Upper lobe of right lung (tissue), 1 donor: ENCODE measurements at places on chromosomes 5 and 9. TPM values are rescaled to one million over a fixed set of nuclear protein-coding genes. Genes with fewer than 3 reads are reported as not detected.

- DNase-seq: no peak
These were observed 39.5 kb upstream of the PHF2 start for GRCh38 chr9:93536874-93537273.

GRCh38 chr9:127961613-127962155 lies 19.1 kb downstream of the EEIG1 start:
- no peak for DNase-seq

The SLCO4C1 gene
- 36.9 TPM for total RNA-seq

The NR4A3 gene
- 3.8 TPM for total RNA-seq

DNA sequence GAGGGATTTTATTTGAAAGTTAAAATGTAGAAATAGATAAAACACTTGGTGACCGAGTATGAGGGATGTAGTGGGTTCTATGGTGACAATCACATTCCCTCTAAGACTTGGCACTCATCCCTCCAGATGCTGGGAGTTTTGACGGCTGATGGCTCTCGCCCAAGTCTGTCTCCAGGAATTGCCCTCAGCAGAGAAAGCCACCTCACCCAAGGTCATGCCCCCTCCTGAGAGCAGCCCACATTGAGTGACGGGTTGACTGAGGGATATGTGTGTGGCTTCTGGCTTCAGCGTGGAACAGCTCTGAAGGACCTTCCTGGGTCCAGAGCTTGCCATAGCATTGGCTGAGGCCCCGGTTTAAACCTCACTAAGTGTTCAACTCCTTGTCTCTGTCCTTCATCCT lies 19.4 kb downstream of the CAVIN4 start:
- DNase-seq: no peak

DNA sequence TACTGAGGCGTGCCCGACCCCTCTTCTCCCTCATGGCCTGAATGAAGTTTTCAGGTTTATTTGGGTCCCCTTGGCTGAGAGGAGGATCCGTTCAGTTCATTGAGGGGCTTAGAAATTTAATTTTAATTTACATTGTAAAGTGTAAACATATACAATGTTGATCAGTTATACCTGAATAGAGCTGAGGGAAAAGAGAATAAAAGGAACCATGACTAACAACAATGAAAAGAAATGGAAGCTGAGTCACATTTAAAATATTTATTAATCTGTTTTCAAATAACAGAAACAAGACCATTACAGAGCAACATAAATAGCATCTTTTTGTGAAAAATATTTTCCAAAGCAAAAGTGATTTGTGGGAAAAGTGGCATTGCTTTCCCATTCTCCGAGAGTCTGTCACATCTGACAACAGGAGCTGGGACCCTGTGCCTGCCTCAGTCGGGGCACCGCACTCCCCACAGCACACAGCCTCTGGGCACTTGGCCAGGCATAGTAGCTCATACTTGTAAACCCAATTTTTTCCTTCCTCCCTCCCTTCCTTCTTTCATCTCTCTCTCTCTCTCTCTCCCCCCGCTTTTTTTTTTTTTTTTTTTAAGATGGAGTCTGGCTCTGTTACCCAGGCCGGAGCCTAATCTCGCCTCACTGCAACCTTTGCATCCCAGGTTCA lies 28.7 kb downstream of the PROP1 start:
- DNase-seq: no peak

- DNase-seq: no peak
These were observed 8.1 kb downstream of the HBEGF start for GRCh38 chr5:140338336-140338735.

DNA sequence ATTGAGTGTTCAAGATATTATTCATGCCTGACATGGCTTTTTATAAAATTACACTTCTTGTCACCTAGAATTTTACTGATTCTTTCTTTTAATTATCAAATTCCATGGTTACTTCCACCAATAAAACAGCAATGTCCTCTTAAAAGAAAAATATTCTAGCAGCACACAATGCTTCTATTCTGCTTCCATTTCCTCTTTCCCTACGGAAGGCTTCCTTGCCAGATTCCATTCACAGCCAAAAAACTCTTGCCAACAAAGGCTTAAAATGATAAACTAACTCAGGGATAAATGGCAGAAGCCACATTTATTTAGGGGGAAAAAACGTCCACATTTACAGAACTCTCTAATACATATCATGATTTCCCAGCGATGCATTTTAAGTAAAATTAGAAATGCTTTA lies 111.6 kb downstream of the CTNND2 start:
- no peak for DNase-seq

DNA sequence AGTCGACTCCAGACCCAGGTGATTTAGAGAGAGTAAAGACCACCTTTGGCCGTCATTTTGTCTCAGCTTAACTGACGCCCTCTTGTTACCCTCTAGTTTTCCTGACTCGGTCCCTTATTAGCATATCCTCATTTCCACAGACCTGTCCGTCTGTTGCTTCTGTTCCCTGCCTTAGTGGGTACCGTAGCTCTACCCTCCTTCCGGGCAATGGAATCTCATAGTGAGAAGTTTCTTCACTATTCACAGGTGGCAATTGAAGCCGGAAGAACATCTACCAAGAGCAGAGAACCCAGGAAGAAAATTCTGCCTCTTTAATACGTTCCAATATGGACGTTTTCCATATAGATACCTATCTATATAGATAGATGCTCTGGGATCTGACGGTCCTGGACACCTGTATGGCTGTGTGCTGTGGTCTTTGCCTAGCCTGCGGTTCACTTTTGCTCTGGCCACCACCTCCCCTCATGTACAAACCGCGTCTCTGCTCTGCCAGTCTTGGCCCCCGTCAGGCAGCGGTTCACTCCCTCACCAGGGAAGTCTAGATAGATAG lies 652 bp upstream of the TMEM161B start:
- no peak for DNase-seq

GRCh38 chr5:148466236-148466580 lies 82.5 kb downstream of the FBXO38 start:
- DNase-seq: no peak
